Epithelial cell of esophagus (primary cell): ENCODE measurements at places on chromosomes 7 and 10.

DNA sequence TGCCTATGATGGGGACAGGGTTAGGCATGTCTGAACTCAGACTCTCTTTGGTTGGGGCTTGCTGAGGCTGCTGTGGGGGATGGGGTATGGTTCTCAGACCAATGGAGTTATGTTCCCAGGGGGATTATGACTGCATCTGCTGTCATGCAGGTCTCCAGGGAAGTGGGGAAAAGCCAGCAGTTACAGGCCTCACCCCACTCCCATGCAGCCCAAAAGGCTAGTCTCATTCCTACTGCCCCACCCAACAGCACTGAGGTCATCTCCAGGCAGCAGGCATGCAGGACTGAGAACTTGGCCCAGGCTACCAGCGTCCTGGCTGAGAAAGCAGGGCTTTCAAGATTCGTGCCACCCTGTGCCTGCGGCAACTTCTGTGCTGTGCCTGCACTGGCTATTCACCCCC is 373.3 kb downstream of the HTR7 start:
- DNase-seq: peak; percentile 99

GRCh38 chr7:142603870-142604448 is 145.3 kb upstream of the PRSS1 start:
- DNase-seq: peak; percentile 60

DNA sequence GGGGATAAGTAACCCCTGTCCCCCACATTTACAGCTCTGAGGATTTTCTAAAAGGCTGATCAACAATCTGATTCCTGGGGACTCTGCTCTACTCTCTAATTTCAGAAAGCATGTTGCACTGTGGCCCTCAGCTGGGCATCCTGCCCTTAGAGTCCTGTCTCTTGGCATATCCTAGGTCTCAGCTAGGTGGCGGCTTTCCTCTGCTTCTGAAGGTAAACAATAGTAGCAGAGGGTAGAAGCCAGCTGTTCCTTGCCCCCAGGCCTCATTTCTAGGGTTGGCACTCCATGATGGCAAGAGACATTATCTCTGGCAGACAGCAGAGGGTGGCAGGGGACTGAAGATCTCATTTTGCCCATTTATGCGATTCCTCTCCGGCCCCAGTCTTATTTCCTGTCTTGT is 77.0 kb downstream of the ADCYAP1R1 start:
- DNase-seq: peak; percentile 10

- DNase-seq: no peak
Measured at GRCh38 chr7:593324-594115, 73.9 kb upstream of the PDGFA start.

GRCh38 chr7:140595468-140596092 is 45.0 kb downstream of the DENND2A start:
- DNase-seq: no peak

GRCh38 chr10:123428391-123428790 is 237.8 kb upstream of the GPR26 start:
- no peak for DNase-seq

DNA sequence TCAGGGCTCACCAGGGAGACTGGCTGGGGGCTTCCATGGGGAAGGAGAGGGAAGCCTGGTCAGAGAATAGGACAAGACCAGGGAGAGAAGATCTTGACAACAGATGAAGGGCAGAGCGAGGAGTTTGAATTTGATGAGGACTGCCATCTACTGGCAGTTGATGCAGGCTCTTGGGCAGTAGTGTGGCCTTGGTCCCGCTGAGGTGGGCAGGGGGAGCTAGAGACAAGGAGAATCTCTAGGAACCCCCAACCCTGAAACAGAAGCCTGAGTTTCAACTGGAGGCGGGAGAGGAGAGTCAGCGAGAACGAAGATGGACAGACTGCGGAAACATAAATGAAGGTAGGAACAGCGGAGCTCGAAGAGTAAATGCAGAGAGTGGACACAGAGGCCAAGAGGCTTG is 81.0 kb downstream of the PPP1R3C start:
- DNase-seq: peak; percentile 50

GRCh38 chr7:132430861-132431822 is 145.1 kb downstream of the PLXNA4 start:
- no peak for DNase-seq

DNA sequence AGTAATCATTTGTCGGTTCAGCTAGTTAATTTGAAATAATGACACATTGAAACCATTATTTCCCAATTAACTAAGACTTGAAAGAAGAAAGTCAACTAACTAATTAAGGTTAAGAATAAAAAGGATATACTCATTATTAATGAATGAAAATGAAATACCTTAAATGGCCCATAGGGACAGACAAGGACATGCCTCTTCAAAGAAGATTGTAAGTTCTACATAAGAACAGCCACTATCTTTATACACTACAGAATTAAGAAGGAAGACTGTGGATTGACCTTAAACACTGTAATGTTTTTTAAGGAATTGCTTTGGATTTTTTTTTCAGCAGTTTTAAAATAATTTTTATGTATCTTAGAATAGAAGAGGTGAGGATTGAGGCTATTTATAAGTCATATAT is 60.7 kb downstream of the CSTF2T start:
- DNase-seq: no peak
